Kidney (tissue), 22 donors: ENCODE measurements at places on chromosomes 12 and 14. TPM values are rescaled to one million over a fixed set of nuclear protein-coding genes. Genes with fewer than 3 reads are reported as not detected.

The CTSG gene
- total RNA-seq = 11.9 TPM

The ADAM20 gene
- 1.2 TPM for total RNA-seq

The FGF23 gene
- total RNA-seq = not detected

The TPI1 gene
- 437 TPM for total RNA-seq

The MYL2 gene
- not detected for total RNA-seq

The PTPRO gene
- 4.6 TPM for total RNA-seq
